Activated gamma-delta T cell treated with anti-CD3 and anti-CD28 coated beads, Interleukin-2, amount 50 U/mL, for 16 hours (primary cell): ENCODE measurements at places on chromosomes 5 and 9.

DNA sequence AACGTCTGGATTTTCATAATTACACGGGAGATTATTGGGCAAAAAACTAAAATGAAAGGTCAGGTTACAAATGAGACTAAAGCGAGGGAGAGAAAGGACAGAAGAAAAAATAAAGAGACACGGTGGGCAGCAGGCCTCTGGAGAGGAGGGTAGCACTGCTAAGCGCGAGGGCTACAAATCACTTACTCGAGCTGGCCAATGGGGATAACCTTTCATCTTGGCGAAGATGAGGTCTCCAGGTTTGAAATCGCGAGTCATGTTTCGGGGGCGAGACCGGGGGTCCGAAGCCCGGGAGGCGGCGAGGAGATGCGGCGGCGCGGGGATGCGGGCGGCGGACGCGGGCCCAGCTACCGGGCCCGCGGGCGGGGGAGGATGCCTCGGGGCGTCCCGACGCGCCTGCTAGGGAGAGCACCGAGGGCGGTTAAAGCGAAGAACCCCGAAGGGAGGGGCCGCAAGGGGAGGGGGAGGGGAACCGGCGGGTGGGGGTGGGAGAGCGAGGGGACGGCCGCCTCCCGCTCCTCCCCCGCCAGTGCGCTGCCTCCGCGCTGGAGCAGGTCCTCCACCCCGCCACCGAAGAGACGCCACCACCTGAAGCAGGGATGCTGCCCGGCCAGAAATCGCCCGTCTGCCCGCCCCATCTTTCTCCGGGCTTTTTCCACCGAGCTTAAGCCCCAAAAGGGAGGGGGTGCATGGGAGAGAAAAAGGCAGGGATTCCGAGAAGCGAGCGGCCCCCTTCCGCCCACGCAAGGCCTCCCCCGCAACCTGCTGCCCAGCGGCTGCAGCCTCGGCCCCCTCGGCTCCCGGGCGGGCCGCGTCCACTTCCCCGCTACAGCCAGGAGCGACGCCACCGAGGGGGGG, 610 bp downstream of the PSIP1 start:
- peak; percentile 53 for DNase-seq

- no peak for DNase-seq
Observed at GRCh38 chr5:37086466-37087173, 162.6 kb downstream of the CPLANE1 start.

- no peak for DNase-seq
Observed at GRCh38 chr9:91771027-91771426, 179.0 kb downstream of the ROR2 start.

GRCh38 chr5:52710972-52711596, 76.6 kb upstream of the ITGA1 start:
- no peak for DNase-seq
